CD8-positive, alpha-beta memory T cell (primary cell): ENCODE measurements at places on chromosomes 7 and 10. TPM values are rescaled to one million over a fixed set of nuclear protein-coding genes. Genes with fewer than 3 reads are reported as not detected.

The PRLHR gene
- not detected for total RNA-seq

The LRRN3 gene
- 101 TPM for total RNA-seq

The LRRC18 gene
- not detected for total RNA-seq

The OGA gene
- 95.8 TPM for total RNA-seq

GRCh38 chr7:71613313-71613712 lies 481.4 kb downstream of the GALNT17 start:
- no peak for DNase-seq
- H3K27ac ChIP-seq = no peak overlapping the region
- H3K4me3 ChIP-seq = no peak overlapping the region
- no peaks in the 10 kb centered on the region for H3K27me3 ChIP-seq
- no peaks in the 10 kb centered on the region for H3K4me1 ChIP-seq

GRCh38 chr7:128409596-128410450 lies at the start of gene IMPDH1:
Gene IMPDH1, minus strand, starts transcription at chr7:128409982. Its CDS starts 81 bp downstream, at chr7:128409901.
- DNase-seq = peak; percentile 82
- no peaks in the 10 kb centered on the region for H3K27me3 ChIP-seq
- H3K36me3 ChIP-seq = no peaks in the 10 kb centered on the region
- H3K27ac ChIP-seq = peak within 1 kb of the TSS; percentile 75
- H3K4me1 ChIP-seq = peaks cover 33% of the 10 kb centered on the region

- no peaks in the 10 kb centered on the region for H3K27me3 ChIP-seq
- no peaks in the 10 kb centered on the region for H3K36me3 ChIP-seq
- DNase-seq = no peak
- H3K27ac ChIP-seq = no peak overlapping the region
These were observed 436.1 kb downstream of the TYW1 start for GRCh38 chr7:67432536-67433234.

GRCh38 chr10:43233601-43234430 lies 33.0 kb downstream of the RASGEF1A start:
- H3K27me3 ChIP-seq = no peaks in the 10 kb centered on the region
- H3K27ac ChIP-seq = no peak overlapping the region
- DNase-seq = no peak
- peaks cover 21% of the 10 kb centered on the region for H3K4me1 ChIP-seq
- H3K4me3 ChIP-seq = no peak overlapping the region
- H3K36me3 ChIP-seq = no peaks in the 10 kb centered on the region

DNA sequence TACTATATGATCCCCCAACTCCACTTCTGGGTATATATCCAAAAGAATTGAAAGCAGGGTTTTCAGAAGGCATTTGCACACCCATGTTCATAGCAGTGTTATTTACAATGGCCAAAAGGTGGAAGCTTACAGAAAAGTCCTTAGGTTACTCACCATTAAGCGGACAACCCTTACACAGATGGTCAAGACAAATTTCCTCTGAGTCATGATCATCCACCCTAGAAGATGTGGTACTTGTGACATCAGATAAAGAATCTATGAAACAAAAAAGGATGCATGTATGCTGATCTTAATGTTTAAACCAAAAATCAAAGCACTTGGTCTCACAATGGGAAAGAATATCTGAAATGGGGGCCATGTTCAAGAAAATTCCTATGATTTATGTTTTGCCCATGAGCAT lies 31.1 kb downstream of the ZC3HAV1 start:
- H3K4me3 ChIP-seq = no peak overlapping the region
- DNase-seq = no peak
- H3K27me3 ChIP-seq = no peaks in the 10 kb centered on the region
- H3K27ac ChIP-seq = no peak overlapping the region
- H3K4me1 ChIP-seq = peaks cover 70% of the 10 kb centered on the region

DNA sequence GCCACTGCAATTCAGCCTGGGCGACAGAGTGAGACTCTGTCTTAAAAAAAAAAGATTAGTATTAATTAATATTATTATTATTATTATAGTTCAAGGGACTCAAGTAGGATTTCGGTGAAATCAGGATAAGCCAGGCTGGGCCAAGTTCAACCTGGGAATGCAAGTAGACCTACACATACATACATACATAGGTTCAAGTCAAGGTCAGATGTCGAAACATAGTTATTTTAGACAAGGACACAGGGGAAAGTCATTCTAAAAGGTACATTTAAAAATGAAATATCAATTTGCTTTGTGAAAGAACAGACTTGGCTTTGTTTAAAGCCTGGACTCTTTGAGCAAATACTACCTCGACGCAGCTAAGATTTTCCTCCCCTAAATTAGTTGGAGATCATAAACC lies 149.3 kb downstream of the RNF133 start:
- no peak for DNase-seq
- no peaks in the 10 kb centered on the region for H3K27me3 ChIP-seq
- H3K27ac ChIP-seq = no peak overlapping the region

- H3K36me3 ChIP-seq = no peaks in the 10 kb centered on the region
- H3K27me3 ChIP-seq = no peaks in the 10 kb centered on the region
- peak overlapping the region; percentile 56 for H3K4me3 ChIP-seq
- DNase-seq = peak; percentile 53
- H3K27ac ChIP-seq = peak overlapping the region; percentile 86
These were observed 53.1 kb upstream of the KDM7A start for GRCh38 chr7:140229591-140230515.

- no peaks in the 10 kb centered on the region for H3K4me1 ChIP-seq
- no peaks in the 10 kb centered on the region for H3K36me3 ChIP-seq
- no peak overlapping the region for H3K4me3 ChIP-seq
- H3K27me3 ChIP-seq = no peaks in the 10 kb centered on the region
These were observed 157.0 kb downstream of the BMPER start for GRCh38 chr7:34062341-34062740.
